ENCODE measurements at places on chromosomes 5 and 9.

DNA sequence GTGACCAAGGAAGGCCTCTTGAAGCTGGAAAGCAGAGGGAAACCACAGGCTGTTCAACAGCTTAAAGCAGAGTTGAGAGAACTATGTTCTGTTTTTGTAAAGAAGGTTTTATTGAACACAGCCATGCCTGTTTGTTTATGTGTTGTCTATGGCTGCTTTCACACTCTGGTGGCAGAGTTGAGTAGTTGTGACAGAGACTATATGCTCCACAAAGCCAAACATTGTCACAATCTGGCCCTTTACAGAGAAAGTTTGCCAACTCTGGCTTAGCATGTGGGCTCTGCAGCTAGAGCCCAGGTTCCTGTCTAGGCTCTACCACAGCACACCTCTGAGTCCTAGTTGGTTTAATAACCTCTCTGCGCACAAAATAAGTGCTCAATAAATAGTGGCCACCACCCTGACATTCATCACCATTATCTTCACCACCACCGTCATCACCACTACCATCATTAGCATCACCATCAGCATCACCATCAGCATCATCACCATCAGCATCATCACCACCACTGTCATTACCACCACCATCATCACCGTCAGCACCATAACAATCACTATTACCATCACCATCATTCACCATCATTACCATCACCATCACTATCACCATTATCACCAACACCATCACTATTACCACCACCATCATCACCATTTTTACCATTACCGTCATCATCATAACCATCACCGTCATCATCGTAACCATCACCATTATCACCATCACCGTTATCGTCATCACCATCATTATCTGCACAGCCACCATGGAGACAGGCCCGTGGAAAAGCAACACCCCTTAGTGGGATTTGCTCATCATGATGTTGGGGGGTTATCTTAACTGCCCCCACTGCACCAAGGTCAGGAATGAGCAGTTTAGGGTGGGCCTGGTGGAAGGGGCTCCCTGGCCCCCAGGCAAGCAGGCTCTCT lies 18.3 kb downstream of the AKNA start:
- DNase-seq = no peak

DNA sequence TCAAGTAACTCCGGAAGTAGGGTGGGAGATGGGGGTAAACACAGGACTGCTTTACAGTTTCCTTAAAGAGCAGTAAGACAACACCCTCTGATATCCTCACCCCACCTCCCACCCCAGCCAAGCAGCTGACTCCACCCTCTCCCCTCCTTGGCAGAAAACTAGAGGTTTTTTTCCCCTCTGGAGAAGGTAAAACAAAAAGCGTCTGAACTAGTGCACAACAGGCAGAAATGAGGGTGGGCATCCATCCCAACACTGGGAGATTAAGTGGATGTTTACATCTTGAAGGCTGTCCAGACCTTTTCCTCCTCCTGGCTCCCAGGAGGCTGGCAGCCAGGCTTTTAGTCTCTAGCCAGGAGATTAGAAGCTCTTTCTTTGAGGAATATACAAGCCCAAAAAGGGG lies 13.9 kb upstream of the CTNNAL1 start:
- no peak for DNase-seq

DNA sequence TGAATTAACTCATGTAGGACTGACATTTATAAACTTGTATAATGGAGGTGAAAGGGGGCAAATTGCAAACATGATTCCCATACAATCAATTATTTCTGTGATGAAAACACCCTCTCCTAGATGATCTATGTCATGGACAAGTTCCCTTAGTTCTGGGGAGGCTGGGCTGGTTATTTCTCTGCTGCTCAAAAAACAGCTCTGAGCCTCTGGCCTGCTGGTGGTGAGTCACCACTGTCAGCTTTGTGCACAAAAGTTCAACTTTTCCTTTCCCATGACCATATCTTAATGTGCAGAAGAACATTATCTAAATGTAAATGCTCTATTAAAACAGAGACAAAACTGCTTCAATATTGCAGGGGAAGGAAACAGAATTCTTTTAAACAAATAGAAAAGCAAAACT lies 85.0 kb downstream of the HMHB1 start:
- no peak for DNase-seq

- DNase-seq = no peak
Measured at GRCh38 chr9:111966861-111967291, 70.3 kb downstream of the UGCG start.

- DNase-seq = peak; percentile 50
Measured at GRCh38 chr5:126339215-126339805, 83.9 kb upstream of the GRAMD2B start.

DNA sequence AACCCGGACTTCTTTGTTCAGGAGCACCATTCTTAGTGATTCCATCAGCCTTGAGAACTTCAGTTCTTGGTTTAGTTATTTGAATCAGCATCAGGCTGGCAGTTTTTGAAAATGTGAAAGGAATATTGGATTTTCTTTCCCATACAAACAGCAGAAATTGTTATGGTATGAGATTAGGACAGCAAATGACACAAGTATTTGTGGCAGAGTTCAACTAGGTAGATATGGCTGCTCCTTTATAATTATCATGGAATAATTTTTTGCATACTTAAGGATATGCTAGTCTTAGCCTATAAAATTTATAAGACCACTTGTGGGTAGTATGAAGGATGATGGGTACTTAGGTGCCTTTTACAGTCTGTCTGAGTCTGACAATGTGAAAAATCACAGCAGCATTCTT lies 25.5 kb downstream of the ERAP2 start:
- no peak for DNase-seq

GRCh38 chr5:110536120-110537115 lies 190.1 kb downstream of the TMEM232 start:
- DNase-seq = no peak

DNA sequence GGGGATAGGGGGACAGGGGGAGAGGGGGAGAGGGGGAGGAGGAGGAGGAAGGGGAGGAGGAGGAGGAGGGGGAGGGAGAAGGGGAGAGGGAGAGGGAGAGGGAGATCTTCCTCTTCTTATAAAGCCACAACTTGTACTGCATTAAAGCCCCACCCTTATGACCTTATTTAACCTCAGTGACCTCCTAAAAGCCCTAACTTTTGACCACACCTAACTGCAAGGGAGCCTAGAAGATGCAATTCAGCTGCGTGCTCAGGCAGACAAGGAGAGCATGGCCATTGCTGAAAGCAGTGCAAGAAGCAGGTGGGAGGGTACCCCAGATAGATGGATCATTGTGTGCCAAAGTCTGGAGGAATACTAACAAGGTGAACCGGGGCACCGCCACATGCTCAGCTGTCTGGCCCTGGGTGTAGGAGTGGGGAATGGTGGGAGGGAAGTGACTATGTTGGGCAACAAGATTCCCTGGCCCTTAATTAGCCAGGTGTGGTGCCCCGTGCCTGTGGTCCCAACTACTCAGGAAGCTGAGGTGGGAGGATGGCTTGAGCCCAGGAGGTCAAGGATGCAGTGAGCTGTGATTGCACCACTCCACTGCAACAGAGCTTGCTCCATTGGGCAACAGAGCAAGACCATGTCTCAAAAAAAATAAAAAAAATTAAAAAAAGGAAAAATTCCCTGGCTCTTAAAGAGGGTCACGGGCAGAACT lies 125.4 kb upstream of the BOD1 start:
- DNase-seq = no peak

DNA sequence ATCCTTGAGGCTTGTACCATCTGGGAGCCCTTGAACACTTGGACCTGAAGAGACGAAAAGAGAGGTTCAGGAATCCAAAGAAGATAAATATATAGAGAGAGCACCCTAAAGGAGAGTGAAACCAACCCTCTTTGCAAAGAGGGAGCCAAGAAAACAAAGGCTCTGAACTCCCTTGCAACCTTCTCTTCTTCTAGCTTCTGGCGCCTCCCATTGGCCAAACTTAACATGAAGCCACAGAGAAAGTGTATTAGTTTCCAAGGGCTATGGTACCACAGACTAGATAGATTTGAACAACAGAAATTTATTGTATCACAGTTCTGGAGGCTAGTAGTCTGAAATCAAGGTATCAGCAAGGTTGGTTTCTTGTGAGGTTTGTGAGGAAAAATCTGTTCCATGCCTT lies 175.1 kb downstream of the HCN1 start:
- DNase-seq = no peak

DNA sequence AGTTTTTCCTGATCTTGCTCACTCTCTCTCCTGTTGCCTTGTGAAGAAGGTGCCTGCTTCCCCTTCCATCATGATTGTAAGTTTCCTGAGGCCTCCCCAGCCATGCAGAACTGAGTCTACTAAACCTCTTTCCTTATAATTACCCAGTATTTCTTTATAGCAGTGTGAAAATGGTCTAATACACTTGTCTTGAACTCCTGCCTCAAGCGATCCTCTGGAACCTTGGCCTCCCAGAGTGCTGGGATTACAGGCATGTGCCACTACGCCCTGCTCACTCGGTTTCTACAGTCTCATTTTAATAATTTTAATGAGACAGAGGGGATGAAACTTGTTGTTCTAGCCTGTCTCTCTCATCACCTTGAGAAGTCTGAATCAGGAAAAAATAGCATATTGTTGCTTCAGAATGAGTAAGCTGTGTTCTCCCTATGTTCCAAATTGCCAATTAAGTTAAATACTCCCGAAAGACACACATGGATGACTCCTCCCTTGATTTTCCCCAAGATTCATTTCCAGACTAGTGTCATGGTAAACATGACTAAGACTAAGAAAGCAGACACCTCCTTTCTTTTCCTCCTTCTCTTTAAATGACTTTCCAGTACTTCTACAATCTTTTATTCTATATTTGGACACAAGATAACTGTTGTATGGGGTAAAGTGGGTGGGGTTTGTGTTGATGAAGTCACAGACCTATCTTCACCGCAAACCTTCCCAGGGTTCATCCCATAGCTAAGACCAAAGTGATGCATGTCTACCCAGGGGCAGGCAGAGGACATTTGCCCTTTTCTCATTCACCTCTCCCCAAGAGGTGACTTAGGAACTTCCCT lies 7.8 kb upstream of the DNAJC18 start:
- no peak for DNase-seq

DNA sequence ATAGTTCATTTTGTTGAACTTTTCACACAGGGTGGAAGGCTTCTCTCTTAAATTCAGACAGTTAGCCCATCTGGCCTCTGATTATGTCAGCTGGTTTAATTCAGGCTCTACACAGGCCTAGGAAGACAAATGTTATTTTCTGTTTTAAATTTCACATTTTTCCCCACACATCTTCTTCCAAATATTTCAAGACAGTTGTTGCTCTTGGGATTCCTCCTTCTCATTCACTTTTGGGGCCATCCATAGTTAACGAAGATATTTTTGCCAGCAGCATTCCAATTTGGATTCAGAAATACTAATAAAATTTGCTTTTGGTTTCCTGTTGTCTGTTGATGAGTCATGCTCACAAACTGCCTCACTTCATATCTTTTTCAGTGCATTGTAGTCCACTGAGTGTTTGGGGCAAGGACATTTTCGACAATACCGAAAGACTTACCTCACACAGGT lies 475.4 kb downstream of the DMAC1 start:
- no peak for DNase-seq

DNA sequence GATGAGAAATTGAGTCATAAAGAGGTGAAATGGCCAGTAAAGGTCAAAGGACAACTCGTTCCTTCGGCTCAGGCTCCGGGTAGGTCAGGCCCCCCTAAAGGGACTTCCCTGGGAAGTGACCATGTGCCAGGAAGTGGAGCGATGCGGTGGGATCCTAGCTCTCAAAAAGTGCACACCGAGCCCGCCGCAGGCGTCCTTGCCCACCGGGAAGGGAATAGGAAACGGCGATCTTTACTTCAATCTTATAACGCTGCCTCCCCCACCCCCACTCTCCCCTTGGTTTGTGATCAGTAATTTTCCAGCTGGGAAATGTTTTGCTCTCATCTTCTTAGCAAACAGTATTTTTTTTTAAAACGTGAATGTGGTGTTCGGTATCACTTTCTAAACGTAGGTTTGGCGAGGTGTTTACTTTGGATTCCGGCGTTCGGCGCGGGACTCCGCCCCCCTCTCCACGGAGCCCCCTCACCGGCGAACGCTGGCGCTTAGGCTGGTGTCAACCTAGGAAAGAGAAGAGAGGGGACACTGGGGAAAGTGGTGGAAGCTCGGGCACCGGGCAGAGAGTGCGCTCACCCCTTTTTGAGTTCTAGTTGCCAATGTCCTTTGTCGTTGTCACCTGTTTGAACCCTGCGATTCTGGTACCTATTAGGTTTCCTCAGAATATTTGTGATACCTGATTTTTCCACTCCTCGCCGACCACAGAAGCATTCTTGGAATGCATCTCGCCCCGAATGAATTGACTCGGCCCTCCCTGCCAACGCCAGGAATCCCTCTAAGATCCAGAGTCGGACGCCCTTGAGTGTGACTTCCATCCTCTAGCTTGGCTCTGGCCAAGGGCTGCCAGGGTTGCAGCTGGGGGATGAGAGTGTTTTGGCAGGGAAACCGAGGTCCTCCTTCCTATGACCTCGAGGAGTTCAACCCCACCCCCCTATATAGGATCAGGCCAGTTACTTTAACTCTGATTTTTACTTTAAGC lies 1.8 kb upstream of the KLF4 start:
- no peak for DNase-seq

DNA sequence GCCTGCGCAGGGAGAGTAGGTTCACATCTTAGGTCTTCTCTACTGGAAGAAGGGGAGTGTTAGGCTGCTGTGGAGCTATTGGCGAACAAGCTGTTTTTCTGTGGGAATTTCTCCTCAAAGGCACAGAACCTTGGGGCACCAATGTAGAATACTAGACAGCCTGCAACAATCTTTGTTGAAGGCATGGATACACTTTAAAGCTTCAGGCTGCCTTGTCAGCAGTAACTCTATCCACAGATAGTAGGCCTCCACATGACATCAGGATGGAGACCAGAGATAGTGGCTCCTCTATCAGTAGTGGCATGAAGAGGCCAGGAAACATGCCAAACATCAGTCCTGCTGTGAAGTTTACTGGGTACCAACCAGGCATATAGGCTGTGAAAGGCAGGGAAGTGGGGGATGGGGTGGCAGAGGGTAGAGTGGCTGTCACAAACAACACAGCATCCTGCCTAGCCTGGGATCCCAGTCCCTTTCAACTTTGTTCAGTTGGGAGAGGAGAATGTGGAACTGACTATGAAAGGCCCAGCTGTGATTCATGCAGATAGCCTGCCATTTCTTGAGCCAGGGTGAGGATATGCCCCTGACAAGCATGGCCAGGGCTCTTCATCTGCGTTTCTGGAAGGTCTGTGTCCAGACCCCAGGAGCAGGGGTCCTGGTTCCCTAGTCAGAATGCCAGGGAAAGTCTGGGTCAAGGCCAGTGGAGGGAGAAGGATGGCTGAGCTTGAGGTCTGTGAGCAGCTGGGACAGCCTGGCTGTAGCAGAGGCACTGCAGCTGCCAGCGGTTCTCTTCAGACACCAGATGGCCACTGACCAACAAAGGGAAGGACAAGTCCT lies 1.0 kb upstream of the HK3 start:
- no peak for DNase-seq

DNA sequence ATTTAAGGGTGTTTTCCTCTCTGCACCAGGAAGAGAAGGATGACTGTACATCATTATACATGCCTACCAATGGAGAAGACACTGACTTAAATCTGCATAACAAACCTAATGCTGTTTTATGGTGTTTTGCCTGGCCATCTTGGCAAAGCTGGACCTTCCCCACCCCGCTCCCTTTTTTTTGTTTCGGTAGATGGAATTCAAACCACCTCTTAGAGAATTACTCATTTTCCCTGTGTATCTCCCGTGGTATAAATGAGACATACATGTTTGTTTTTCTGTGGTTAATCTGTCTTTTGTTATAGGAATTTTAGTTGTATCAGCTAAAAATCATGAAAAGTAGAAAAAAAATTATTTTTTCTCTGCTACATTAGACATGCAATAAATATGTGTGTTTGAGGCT lies 28.8 kb downstream of the IL12B start:
- no peak for DNase-seq
